ENCODE measurements at places on chromosomes 6 and 20. TPM values are rescaled to one million over a fixed set of nuclear protein-coding genes. Genes with fewer than 3 reads are reported as not detected.
A peak's percentile ranks its signal among the peaks of the same experiment; 100 is the strongest.

GRCh38 chr6:154500769-154501577 is 9.5 kb downstream of the CNKSR3 start:
- H3K4me3 ChIP-seq = no peak overlapping the region
- peaks cover 12% of the 10 kb centered on the region for H3K27me3 ChIP-seq

XKR7 gene
- not detected for total RNA-seq

MYL9 gene
- total RNA-seq = not detected

GRCh38 chr6:24520929-24521546 is 26.3 kb downstream of the ALDH5A1 start:
- no peaks in the 10 kb centered on the region for H3K27me3 ChIP-seq
- peaks cover 3% of the 10 kb centered on the region for H3K4me1 ChIP-seq
- DNase-seq = peak; percentile 59

DNA sequence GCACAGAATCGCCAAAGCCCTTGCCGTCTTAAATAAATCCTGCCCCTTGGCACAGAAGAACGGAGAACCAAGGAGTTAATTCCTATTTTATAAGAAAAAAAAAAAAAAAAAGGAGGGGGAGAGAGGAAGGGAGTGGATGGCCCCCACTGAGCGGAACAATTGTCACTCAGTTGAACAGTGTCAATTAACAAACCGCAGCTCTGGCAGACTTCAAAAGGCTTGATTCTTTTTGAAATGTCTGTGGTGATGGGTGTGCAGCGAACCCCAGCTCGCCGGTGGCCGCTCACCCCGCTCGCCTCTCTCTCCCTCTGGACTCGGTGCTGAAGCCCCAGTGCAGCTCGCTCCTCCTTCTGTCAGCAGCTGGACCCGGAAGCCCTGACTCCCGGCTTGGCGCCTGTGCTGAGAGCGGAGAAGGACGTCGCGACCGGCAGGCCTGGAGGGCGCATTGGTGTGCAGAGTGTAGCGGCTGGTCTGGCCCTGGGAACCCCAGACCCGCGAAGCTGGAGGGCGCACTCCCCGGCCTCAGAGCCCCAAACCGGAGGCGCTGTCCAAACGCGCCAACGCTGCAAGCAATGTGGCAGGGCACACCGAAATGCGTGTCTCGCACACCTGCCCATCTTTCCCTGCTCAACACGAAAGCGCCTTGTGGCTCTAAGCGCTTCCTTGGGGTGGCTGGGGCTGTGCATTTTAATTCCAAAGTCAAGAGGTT is 3.4 kb downstream of the LINC00237 start:
- peaks cover 1% of the 10 kb centered on the region for H3K36me3 ChIP-seq
- peaks cover 72% of the 10 kb centered on the region for H3K27me3 ChIP-seq
- no peak overlapping the region for H3K27ac ChIP-seq
- DNase-seq = peak; percentile 49

ZSCAN26 gene
- total RNA-seq = 3.6 TPM

DNA sequence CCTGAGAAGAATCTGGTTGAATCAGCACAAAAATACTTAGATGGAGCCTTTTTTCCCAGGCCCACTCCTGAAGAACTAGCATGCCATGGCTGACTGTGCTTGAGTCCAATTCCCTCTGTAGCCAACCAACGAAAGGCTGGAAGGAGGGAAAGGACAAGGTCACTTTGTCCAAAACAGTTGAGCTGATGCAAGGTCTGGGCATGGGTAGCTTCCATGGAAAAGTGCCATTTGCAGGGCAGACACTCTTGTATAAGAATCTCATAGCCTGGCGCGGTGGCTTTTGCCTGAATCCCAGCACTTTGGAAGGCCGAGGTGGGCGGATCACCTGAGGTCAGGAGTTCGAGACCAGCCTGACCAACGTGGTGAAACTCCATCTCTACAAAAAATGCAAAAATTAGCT is 125.0 kb upstream of the LGSN start:
- no peaks in the 10 kb centered on the region for H3K27me3 ChIP-seq
- H3K27ac ChIP-seq = no peak overlapping the region
- H3K4me1 ChIP-seq = peaks cover 4% of the 10 kb centered on the region
- H3K36me3 ChIP-seq = no peaks in the 10 kb centered on the region
- H3K4me3 ChIP-seq = no peak overlapping the region
- DNase-seq = no peak

DNA sequence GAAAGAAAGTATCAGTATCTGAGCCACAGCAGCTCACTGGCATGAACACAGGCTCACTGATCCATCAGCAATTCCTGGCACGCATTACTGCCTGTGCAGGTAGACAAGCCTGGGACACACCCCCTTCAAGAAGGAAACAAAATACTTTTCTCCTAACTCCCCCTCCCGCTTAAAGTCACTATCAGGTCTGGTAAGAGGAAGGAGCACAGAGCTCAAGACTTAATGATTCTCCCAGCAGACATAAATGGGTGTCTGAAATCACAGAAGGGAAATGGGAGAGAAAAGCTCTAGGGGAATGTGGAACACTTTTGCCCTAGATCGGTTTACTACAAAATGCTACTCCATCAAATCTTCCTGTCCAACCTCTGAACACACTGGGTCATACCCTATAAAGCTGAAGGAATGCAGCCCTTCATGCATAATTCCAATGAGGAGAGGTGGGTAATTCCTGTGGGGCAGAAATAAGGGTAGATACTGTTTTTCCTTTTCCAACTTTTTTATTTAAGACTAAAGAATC is at the start of gene ADGRF1:
ADGRF1 (minus strand) TSS at position 58 of the 517 bp plus-strand sequence. CDS start 13,271 bp downstream, outside the sequence.
- H3K27me3 ChIP-seq = peaks cover 3% of the 10 kb centered on the region
- H3K4me3 ChIP-seq = no peak within 1 kb of the TSS

- H3K27ac ChIP-seq = no peak overlapping the region
- no peak for DNase-seq
- peaks cover 1% of the 10 kb centered on the region for H3K27me3 ChIP-seq
Observed at GRCh38 chr20:43972692-43973091, 58.0 kb downstream of the TOX2 start.

DNA sequence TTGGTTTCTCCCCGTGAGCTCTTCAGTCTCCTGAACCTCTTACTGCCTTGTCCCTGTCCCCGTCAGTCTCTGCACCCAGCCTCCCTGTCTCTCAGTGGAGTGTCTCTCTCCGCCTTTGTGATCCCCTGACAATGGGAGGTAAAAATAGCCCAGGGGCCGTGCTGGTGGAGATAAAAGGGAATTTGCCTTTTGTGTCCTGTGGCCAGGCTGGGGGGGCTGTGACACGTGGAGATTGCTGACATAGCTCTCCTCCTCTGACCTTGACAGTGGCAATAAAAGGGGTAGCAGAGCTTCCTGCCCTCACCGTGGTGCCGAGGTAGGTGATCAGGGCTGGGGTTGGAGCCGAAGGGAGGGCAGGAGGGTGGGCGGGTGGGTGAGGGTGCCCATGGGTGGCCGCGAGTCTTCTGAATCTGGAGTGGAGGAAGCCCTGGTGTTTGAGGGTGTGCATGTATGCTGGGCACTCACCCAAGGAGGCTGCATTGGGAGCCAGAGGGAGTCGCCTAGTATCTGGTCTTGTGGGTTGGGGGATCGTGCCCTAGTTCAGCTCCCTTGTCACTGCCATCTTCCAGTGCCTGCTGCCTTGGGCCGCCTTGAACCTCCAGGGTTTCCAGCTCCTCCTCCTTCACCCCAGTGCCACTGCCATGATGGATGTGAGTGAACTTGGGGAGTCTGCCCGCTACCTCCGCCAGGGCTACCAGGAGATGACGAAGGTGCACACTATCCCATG is 21.9 kb downstream of the MYH7B start:
- no peak overlapping the region for H3K27ac ChIP-seq
- H3K27me3 ChIP-seq = peaks cover 10% of the 10 kb centered on the region
- no peaks in the 10 kb centered on the region for H3K36me3 ChIP-seq
- no peak overlapping the region for H3K4me3 ChIP-seq
- H3K4me1 ChIP-seq = no peaks in the 10 kb centered on the region

GNAS-AS1 gene
- 1.7 TPM for total RNA-seq

DNA sequence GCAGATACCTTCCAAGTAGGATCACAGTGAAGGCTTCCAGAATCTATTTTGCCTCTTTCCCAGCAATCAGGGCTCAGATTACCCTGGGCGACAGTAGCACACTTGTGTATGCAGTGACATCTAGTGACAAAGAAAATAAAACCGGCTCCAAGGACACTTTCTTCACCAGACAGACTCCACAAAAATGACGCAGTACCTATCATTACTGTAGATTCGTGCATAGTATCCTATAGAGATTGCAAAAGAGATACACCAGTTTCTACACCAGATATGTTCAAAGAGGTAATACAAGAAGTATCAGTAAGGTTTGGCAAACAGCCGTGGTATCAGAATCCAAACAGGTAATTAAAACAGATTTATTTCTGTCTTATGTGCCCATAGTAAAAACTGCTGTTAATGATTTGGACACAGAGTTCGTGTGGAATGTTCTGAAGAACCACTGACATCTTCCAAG is 600.4 kb upstream of the JAG1 start:
- no peaks in the 10 kb centered on the region for H3K36me3 ChIP-seq
- H3K4me3 ChIP-seq = no peak overlapping the region
- no peak overlapping the region for H3K27ac ChIP-seq

GRCh38 chr6:111808493-111808892 is 64.8 kb downstream of the FYN start:
- peak; percentile 56 for DNase-seq
- no peaks in the 10 kb centered on the region for H3K27me3 ChIP-seq
- H3K36me3 ChIP-seq = peaks cover 70% of the 10 kb centered on the region
- peak overlapping the region; percentile 18 for H3K4me3 ChIP-seq
- H3K4me1 ChIP-seq = peaks cover 96% of the 10 kb centered on the region

BPIFA1 gene
- not detected for total RNA-seq

DNA sequence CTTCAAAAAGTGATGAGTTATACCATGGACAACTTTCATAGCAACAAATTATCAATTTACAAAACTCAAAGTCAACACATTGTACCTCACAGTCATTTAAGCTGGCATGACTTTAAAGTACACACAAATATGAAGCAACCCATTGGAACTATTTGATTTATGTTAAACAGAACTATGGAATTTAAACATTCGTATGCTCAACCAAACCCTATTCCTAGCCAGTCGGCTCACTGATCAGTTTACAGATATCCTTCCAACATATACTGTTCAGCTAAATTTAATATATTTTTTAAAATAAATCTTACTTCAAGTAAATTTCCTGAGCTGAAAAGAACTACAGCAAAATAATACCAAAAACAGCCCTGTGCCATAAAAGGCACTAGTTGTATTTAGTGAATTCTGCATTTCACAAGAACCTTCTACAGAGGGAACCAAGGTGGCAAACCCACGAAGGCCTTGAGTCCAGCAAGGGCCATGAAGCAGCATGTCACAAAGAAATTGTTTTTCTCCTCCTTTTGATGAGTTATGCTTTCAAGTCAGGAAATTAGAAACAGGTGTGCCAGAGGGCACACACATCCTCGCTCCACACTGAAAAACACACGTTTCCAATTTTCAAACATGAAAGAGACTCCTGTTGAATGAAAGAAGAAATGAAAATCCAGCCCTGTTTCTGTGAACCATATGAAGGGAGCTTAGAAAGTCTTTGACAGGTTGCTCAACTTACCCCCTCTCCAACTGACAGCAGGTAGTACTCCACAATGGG is 122.8 kb downstream of the TASP1 start:
- H3K27ac ChIP-seq = no peak overlapping the region
- H3K4me1 ChIP-seq = peaks cover 2% of the 10 kb centered on the region
- H3K4me3 ChIP-seq = no peak overlapping the region
- DNase-seq = no peak
- peaks cover 48% of the 10 kb centered on the region for H3K36me3 ChIP-seq
- no peaks in the 10 kb centered on the region for H3K27me3 ChIP-seq

DNA sequence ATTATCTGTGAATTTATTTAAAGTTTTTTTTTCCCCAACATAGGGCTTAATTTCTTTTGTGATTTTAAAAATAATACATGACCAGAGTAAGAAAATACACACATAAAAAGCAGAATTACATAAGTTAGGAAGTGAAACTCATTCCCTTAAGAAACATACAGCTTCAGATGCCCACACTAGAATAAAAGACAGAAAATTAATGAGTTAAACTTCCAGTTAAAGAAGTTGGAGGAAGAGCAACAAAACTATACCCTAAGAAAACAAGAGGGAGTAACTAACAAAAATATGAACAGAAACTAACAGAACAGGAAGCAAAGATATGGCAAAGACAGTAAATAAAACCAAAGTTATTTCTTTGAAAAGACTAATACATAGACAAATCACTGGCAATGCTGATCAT is 107.6 kb upstream of the CEP85L start:
- no peaks in the 10 kb centered on the region for H3K36me3 ChIP-seq
- DNase-seq = no peak
- no peak overlapping the region for H3K27ac ChIP-seq

OGFR gene
- 55.2 TPM for total RNA-seq

ANGPT4 gene
- not detected for total RNA-seq

WFDC10A gene
- not detected for total RNA-seq

- no peaks in the 10 kb centered on the region for H3K27me3 ChIP-seq
- no peak overlapping the region for H3K27ac ChIP-seq
- DNase-seq = no peak
- no peak overlapping the region for H3K4me3 ChIP-seq
Observed at GRCh38 chr20:12798286-12798685, 210.5 kb upstream of the SPTLC3 start.

LAMA2 gene
- 0.69 TPM for total RNA-seq

DNA sequence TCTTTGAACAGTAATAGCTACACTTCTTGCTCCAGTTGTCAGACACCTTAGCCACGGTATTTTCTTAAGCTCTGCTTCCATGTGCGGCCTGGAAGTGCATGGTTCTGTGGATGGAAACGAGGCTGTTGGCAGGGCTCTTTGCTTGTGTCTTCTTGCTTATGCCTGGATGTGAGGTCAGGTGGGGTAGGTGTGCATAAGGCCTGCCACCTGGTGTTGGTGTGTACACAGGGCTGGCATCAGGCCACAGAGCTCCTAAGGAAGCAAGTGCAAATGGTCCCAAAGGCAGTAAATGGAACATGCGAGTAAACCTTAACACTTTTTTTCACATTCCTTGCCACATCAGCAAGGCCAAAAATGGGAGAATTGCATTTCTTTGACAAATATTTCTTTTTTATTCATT is 158.1 kb upstream of the GMDS start:
- no peak overlapping the region for H3K4me3 ChIP-seq
- H3K36me3 ChIP-seq = peaks cover 9% of the 10 kb centered on the region
- H3K27ac ChIP-seq = no peak overlapping the region
- no peaks in the 10 kb centered on the region for H3K27me3 ChIP-seq

DNA sequence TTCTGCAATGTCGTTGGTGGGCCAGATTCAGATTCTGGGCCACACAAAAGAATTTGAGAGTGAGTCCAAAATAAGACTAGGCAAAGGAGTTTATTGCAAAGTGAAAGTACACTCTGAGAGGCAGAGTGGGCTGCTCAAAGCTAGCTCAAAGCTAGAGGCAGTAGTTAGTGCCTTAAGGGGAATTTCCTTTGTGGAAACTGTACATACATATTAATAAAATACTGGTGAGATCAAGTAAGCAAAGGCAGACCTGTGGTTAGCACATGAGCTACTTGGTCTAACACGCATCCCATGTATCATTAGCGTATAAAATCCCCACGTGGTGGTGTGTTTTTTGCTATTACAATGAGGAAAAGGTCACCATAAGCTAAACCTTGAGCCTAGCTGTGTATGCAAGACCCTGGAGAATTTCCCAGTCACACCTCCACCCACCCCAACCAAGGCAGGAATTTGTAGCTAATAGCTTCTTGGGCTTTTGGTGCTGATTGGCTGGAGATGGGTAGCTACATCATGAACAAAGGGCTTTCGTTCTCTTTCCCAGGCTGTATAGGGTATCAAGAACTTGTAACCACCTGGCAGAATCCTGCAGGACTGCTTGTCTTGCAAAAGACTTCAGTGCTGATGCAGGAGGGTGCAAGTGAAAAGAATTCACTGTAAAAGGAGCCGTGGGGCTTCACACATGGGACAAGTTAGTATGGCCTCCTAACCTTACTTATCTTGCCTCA is 14.7 kb upstream of the TRIM26 start:
- H3K36me3 ChIP-seq = peaks cover 3% of the 10 kb centered on the region
- H3K27me3 ChIP-seq = peaks cover 10% of the 10 kb centered on the region
- DNase-seq = peak; percentile 63
- H3K4me1 ChIP-seq = peaks cover 19% of the 10 kb centered on the region

Data from activated CD8-positive, alpha-beta T cell treated with anti-CD3 and anti-CD28 coated beads for 36 hours (primary cell).